ENCODE measurements at places on chromosomes 1 and 21. TPM values are rescaled to one million over a fixed set of nuclear protein-coding genes. Genes with fewer than 3 reads are reported as not detected.

DNA sequence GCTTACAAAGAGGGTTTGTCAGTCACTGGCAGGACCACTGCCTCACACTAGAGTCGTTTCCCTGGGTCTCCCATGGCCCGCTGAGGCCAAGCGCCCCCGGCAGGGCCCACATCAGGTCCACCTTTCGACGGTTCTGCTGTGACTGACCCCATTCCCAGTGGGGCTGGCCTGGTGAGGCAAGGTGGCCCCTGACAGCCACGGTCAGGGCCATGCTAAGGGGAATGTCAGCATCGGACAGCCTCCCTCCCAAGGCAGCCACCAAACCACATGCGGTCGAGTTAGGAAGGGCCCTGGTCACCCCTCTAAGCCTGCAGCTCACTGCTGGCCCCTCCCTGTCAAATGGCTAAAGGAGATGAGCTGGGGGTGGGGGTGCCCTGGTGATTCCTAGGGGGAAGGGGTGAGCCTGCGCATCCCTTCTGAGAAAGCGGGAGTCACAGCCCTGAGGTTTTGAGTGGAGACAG lies 2.9 kb upstream of the KIF17 start:
- no peak for DNase-seq
- H3K27me3 ChIP-seq: peaks cover 18% of the 10 kb centered on the region
- H3K4me3 ChIP-seq: no peak overlapping the region
- H3K36me3 ChIP-seq: no peaks in the 10 kb centered on the region
- peaks cover 5% of the 10 kb centered on the region for H3K4me1 ChIP-seq

GRCh38 chr1:54853096-54853792 lies 33.8 kb downstream of the DHCR24 start:
- no peaks in the 10 kb centered on the region for H3K27me3 ChIP-seq
- H3K36me3 ChIP-seq: no peaks in the 10 kb centered on the region
- no peak overlapping the region for H3K27ac ChIP-seq
- no peaks in the 10 kb centered on the region for H3K4me1 ChIP-seq

DNA sequence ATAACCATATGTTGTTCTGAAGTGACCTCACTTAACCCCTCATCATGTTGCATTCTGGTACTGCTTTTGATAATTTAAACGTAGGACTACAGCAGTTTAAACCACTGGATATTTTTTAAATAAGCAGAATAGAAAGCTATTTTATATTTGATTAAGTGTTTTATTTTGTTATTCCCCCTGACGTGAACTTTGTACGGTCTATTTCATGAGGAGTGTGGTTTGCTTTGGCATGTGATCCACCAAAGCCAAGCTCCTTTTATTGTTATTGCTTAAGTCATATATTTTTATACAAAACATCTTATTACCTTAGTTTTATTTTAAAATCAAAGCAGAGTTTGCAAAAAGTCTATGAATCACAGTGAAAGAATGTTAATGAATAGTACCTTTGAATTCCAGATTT lies 101.4 kb upstream of the L1TD1 start:
- H3K36me3 ChIP-seq: no peaks in the 10 kb centered on the region
- H3K4me1 ChIP-seq: no peaks in the 10 kb centered on the region
- no peak overlapping the region for H3K4me3 ChIP-seq
- no peak overlapping the region for H3K27ac ChIP-seq
- H3K27me3 ChIP-seq: no peaks in the 10 kb centered on the region
- no peak for DNase-seq

Gene SMPDL3B
- total RNA-seq: not detected

- no peak overlapping the region for H3K4me3 ChIP-seq
- H3K36me3 ChIP-seq: no peaks in the 10 kb centered on the region
These were observed 33.4 kb downstream of the CYP2J2 start for GRCh38 chr1:59892841-59893811.

- no peak for DNase-seq
- H3K4me3 ChIP-seq: no peak overlapping the region
- peaks cover 7% of the 10 kb centered on the region for H3K4me1 ChIP-seq
- H3K27me3 ChIP-seq: no peaks in the 10 kb centered on the region
- no peak overlapping the region for H3K27ac ChIP-seq
- H3K36me3 ChIP-seq: no peaks in the 10 kb centered on the region
These were observed 158.1 kb downstream of the SLC45A1 start for GRCh38 chr1:8476006-8476405.

Gene HUNK
- 0.22 TPM for total RNA-seq

All from heart right ventricle (tissue), 16 donors.